Stimulated activated CD8-positive, alpha-beta memory T cell treated with anti-CD3 and anti-CD28 coated beads, Interleukin-2, amount 100 ng/mL, for 48 hours (primary cell): ENCODE measurements at places on chromosomes 7 and 10.

DNA sequence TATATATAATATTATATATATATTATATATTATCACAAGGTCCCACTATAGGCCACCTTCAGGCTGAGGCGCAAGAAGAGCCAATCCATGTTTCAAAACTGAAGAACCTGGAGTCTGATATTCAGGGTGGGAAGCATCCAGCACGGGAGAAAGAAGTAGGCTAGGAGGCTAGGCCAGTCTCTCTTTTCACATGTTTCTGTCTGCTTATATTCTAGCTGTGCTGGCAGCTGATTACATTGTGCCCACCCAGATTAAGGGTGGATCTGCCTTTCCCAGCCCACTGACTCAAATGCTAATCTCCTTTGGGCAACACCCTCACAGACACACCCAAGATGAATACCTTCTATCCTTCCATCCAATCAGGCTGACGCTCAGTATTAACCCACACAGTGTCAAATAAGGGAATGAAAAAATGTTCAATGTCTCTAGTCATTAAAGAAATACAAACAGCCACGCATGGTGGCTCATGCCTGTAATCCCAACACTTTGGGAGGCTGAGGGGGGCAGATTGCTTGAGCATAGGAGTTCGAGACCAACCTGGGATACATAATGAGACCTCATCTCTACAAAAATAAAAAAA, 135.4 kb upstream of the PCBD1 start:
- no peak for DNase-seq

DNA sequence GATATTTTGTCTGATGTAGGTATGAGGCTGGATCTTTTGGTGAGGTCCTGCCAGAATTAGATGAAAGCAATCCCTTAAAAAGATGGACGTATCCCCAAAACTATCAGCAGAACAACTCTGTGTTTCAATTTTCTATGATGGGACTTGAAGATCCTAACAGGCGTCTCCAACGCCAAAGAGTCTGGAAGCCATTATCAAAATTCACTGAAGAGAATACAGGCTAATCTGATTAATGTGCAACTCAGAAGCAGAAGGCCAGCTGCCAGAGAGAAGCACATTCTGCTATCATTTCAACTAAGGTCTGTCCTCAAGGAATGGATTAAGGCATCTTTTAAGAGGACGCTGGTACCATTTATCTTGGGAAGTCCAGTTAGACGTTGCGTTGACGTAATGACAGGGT, 119.7 kb downstream of the FGFR2 start:
- no peak for DNase-seq

GRCh38 chr7:50667338-50667737, 102.1 kb upstream of the DDC start:
- DNase-seq: no peak

- no peak for DNase-seq
Measured at GRCh38 chr7:36896956-36897590, 172.8 kb upstream of the AOAH start.

DNA sequence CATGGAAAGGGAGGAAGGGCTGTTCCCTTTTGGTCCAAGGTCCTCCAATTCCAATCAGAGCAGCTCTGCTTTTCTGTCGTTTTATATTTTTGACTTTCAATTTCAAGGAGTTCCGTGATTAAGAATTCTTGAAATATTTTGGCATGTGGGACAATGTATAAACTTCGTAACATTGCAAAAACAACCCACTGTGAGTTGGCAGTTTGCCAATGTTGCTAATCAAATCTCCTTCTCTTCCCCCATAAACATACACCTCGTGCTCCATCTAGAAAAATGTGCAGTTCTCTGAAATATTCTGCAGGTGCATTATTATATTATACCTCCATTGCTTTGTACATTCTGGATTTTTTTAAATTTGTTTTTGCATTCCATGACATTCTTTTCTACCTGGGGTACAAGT, 49.8 kb downstream of the POU6F2 start:
- DNase-seq: no peak

- DNase-seq: no peak
Measured at GRCh38 chr7:134554417-134554966, 5.6 kb downstream of the AKR1B15 start.

- DNase-seq: no peak
Measured at GRCh38 chr7:80453699-80454340, 58.0 kb downstream of the GNAT3 start.

GRCh38 chr7:46032942-46033341, 111.9 kb upstream of the IGFBP3 start:
- DNase-seq: no peak

DNA sequence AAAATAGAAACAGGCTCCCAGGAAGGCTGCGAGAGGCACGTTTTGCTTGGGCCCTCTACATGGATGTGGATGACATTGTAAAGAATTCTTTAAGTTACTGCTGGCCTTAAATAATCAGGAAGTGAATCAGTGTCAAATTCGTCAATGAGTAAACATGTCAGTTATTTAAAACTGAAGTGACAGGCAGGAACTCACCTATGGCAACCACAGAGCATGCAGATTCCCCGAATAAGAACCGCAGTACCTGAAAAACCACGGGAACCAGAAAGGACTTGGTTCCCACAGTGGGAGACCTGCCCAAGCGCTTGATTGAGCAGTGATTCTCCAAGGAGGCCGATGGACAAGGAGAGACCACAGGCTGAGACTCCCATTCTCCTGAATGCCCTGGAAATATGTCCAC, 351.2 kb upstream of the AKR1E2 start:
- DNase-seq: no peak

GRCh38 chr7:39321245-39321644, 245.0 kb upstream of the YAE1 start:
- no peak for DNase-seq

- no peak for DNase-seq
Measured at GRCh38 chr10:107357033-107357432, 192.5 kb upstream of the SORCS1 start.

DNA sequence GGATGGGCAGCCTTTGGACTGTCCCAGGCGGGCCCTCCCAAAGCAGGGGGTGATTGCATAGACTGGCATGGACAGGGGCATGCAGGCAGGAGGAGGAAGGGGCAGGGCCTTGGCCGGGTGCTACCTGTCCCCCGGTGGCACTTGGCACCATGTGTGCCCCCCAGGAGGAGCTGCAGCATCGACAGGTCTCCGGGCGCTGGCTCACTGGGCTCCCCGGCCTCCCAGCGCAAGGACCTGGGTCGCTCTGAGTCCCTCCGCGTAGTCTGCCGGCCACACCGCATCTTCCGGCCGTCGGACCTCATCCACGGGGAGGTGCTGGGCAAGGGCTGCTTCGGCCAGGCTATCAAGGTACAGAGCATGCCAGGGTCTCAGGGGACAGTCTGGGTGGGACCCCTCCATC, 23.2 kb downstream of the LIMK1 start:
- no peak for DNase-seq

GRCh38 chr7:1394371-1394770, 64.9 kb downstream of the MICALL2 start:
- no peak for DNase-seq

DNA sequence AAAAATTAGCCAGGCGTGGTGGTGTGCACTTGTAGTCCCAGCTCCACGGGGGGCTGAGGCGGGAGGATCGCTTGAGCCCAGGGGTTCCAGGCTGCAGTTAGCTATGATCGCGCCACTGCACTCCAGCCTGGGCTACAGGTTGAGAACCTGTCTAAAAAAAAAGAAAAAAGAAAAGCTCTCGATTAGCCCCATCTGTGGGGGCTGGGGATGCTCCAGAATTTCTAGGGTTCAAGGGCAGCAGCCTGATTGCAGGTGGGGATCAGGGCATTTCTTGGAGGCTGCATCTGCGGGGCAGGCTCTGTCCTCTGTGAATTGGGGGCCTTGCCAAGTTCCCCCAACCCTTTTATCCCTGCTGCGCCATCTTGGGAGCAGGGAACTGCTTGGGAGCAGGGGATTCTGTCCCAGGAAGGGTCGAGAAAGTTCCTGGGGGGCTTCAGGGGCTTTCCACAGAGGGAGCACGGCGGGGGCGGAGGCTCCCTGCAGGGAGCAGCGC, 651 bp upstream of the ARPC1A start:
- DNase-seq: no peak

GRCh38 chr7:32588657-32589056, 93.4 kb downstream of the AVL9 start:
- DNase-seq: no peak

- no peak for DNase-seq
Measured at GRCh38 chr7:158076656-158077055, 511.0 kb downstream of the PTPRN2 start.

- DNase-seq: no peak
Measured at GRCh38 chr10:72008096-72008981, 44.1 kb downstream of the CHST3 start.

DNA sequence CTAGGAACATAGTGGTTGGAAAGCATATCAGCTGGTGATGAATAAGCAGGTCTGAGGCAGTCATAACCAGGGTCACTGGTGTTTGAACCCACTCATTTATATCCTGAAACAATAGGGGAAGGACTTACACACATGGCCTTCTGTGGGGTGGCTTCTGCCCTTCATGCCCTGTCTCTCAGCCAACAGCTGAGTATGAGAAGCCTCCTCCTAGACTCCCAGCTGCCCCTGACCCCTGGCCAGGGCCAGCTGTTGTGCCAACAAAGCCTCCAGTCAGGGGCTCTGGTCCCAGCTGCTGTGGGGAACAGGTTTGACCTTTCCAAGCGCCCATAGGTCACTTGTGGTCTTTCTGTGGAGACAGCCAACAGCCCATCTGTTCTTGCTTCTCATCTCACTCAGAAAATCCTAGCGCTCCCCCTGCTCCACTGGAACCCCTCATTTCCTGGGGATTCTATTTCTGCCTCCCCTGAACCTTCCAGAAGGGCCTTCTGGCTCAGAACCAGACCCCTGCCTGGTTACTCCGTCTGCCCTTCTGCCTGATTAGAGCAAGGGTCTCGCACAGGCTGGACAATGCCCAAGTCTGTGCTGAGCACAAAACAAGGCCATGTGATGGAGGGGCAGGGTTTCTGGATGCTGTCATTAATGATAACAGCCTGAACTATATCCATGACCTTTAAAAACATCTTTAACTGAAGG, 9.7 kb upstream of the PURB start:
- DNase-seq: no peak

DNA sequence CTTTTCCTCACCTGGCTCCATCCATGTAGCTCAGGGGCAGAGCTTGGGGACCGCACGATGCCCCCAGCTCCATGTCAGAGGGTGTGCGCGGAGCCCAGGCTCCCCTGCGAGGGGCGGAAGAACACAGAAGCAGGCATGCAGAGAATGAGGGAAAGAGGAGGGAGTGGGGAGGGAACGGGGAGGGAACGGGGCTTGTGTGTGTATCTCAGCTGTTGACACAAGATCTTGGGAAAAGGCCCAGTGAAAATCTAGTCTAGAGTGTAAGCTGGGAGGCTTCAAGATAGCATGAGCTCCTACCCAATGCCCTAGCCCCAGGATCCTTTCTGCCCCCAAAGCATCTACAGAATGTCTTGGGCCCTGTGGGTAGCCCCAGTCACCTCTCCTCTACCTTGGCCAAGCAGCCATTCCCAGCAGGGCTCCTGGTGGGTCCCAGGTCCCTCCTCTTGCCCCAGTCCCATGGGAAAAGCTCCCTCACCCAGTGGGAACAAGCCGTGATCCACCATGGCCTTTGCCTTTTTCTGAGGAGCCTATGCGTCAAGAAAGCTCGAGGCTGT, 25.1 kb upstream of the NDST2 start:
- DNase-seq: no peak

DNA sequence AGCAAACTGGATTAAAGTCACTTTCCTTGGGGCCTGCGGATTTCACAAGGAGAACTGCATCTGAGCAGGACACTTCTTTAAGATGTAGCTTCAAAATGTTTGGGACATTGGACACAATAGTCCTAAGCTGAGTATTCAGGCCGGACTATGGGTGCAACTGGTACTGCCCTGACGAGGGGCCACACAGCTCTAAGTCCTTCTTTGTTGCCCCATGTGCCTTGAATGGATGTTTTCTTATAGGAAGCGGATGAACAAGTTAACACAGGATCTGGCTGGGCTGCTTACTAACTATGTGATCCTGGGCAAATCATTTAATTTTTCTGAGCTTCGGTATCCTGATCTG, 147.8 kb upstream of the KLF14 start:
- DNase-seq: no peak

GRCh38 chr10:69888882-69889584, 87.3 kb downstream of the COL13A1 start:
- DNase-seq: no peak

- no peak for DNase-seq
Measured at GRCh38 chr7:81066797-81067196, 147.9 kb upstream of the SEMA3C start.

GRCh38 chr7:70657989-70658632, 473.8 kb upstream of the GALNT17 start:
- no peak for DNase-seq

GRCh38 chr7:36153571-36154097, 580 bp downstream of the EEPD1 start:
- DNase-seq: no peak

- no peak for DNase-seq
Measured at GRCh38 chr10:74738985-74739567, 87.3 kb upstream of the KAT6B start.

- no peak for DNase-seq
Measured at GRCh38 chr7:6268907-6269306, 3.5 kb downstream of the CYTH3 start.

GRCh38 chr7:23183279-23184012, 1.6 kb downstream of the NUP42 start:
- DNase-seq: no peak
